ENCODE measurements at places on chromosomes 1 and 21. TPM values are rescaled to one million over a fixed set of nuclear protein-coding genes. Genes with fewer than 3 reads are reported as not detected.

The CFAP107 gene
- 2.9 TPM for total RNA-seq

The HSD11B1 gene
- 11.6 TPM for total RNA-seq

GRCh38 chr21:36524477-36524876 is 44.6 kb upstream of the CLDN14 start:
- no peaks in the 10 kb centered on the region for H3K36me3 ChIP-seq
- no peak overlapping the region for H3K27ac ChIP-seq
- H3K27me3 ChIP-seq: peaks cover 10% of the 10 kb centered on the region
- no peaks in the 10 kb centered on the region for H3K4me1 ChIP-seq
- H3K4me3 ChIP-seq: no peak overlapping the region

DNA sequence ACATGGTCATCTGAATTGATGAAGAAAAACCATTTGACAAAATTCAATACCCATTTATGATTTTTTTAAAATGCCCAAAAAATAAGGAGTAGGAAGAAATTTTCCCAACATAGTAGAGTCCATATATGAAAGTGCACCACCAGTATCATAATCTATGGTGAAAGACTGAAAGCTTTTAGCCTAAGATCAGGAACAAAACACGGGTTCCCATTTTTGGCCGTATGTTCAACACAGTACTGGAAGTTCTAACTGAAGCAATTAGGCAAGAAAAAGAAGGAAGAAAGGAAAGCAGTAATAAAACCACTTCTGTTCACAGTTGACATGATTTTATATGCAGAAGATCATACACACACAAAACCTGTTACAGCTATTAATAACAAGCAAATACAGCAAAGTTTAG is 227.8 kb upstream of the RAB4A start:
- no peaks in the 10 kb centered on the region for H3K36me3 ChIP-seq
- DNase-seq: no peak
